ENCODE measurements at places on chromosomes 11 and 22.

- no peak for DNase-seq
Measured at GRCh38 chr11:18019650-18020049, 6.8 kb upstream of the SERGEF start.

- no peak for DNase-seq
Measured at GRCh38 chr11:76259299-76259908, 53.1 kb upstream of the WNT11 start.

DNA sequence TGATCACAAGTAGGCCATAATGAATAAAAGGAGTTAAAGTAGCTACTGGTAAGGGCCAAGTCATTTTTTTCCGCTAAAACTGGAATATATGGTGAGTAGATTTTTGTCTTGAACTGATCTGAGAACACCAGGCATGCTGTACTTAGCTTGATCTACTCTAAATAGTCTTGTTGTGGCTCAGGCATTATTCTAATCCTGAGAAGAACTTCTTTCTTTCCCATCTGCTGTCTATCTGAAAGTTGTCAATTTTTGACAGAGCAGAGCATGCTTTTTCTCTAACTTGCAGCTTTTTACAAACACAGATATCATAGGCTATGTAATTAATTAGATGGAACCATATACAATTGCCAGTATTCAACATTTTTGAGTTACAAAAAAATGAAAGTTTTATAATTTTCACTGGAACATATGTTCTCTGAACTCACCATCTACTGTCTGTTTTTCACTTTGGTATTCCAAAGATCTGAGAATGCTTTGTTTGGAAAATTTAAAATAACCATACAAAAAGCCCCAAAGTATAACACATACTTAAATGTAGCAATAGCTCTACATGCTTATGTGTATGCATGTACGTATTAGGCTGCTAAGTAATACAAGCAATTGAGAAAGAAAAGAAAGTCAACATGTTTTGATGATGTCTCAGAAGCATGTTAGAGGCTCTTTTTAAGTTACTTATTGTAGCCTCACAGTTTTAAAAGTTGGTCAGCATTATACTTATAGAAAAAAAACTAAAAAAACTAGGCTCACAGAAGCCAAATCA, 542.7 kb upstream of the LUZP2 start:
- DNase-seq = no peak

GRCh38 chr11:15985127-15985859, 371.1 kb downstream of the SOX6 start:
- DNase-seq = no peak

DNA sequence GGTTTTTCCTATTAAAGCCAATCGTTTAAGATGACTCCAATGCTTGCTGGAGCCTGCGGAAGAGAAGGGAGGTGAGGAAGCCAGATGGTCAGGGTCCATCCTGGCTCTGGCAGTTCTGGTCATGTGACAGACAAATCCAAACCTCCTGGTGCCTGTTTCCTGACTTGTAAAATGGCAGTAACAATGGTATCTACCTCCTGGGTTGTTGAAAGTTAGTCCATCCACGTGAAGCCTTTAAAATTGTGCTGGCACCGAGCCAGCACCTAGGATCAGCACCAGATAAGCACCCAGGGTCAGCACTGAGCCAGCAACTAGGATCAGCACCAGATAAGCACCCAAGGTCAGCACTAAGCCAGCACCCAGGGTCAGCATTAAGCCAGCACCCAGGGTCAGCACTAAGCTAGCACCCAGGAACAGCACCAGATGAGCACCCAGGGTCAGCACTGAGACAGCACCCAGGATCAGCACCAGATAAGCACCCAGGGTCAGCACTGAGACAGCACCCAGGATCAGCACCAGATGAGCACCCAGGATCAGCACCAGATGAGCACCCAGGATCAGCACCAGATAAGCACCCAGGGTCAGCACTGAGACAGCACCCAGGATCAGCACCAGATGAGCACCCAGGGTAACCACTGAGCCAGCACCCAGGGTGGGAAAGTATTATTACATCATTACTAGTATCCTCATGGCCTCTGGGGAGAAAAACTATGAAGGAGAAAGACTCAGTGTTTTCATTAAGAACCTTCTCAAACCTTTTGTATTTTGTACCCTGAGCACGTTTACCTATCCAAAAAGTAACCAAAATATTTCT, 17.2 kb downstream of the KIAA0930 start:
- no peak for DNase-seq

DNA sequence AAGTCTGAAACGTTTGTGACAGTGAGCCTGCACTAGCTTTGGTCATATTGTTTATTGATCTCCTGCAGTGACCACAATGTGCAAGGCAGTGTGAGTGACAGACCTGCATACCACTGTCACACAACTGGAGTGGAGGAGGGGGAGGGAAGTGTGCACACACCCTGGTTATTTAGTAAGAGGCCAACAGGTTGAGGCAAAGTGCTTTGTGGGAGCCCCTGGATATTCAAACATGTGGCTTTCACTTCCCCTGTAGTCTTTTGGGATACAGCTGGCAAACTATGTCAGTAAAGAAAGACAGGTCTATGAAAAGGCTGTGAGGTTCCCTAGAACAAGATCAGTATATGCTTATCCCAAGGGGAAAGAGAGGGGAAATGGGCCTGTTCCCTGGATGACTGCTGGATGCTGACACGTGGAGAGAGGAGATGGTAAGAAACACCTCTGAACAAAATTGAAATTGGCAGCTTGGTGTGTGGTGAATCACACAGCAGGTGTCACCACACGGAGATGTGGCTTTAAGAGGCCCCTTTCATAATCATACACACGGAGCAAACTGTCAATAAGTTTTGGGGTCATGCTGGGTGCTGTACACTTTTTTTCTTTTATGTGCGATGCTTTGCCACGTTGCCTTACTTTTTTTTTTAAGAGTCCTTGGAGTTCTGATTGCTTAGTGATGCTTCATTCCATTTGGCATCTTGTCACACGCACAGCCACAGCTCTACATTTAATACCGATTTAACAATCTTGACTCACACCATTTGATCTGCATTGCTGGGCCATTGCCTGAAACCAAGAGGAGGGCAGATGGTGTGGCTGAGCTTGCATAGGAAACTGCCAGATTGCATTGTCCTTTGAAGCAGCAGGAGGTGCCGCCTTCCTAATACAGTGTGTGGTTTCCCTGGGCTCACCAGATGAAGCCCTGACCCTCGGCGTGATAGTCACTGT, 11.3 kb downstream of the OSBP2 start:
- DNase-seq = no peak

GRCh38 chr22:31944700-31945442, 536 bp downstream of the YWHAH start:
- DNase-seq = no peak

DNA sequence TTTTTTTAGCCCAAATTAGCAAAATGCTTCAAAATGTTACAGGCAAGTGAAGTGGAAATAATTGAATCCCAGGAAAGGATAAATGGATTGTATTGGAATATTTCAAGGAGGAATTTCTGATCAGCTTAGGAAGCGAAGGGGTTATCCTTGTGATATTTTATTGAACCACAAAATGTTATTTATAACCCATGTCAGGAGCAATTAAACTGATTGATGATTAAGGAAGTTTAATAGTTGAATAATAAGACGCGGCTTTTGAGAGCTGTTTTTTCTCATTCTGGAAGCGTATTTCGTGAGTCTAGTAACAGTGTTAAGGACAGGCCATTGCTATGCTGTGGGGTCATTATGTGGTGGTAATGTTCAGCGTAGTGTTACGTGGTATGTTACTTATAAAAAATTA, 192.3 kb downstream of the TBC1D22A start:
- DNase-seq = no peak
